Ammon's horn (tissue), 1 donor: ENCODE measurements at places on chromosomes 12 and 14.

DNA sequence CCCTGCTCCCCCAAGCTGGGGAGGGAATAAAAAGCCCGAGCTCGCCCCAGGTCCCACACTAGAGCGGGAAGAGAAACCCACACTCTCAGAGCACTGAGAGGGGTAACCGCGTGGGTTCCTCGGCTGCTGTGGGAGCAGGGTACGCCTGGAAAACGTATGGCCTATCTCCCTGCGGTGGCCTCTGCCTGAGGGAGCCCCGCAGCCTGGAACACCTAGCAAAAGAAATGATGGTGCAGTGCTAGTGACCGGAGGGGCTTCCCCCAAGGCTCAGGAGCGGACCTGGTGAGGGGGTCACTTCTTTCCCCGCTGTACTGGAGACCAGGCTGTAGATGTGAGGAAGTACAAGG lies 2.5 kb upstream of the OR4N2 start:
- no peak for DNase-seq

GRCh38 chr12:17818931-17819330 lies 271.1 kb downstream of the RERGL start:
- DNase-seq = no peak

- DNase-seq = no peak
Observed at GRCh38 chr12:53461059-53461458, 9.2 kb downstream of the PCBP2 start.

DNA sequence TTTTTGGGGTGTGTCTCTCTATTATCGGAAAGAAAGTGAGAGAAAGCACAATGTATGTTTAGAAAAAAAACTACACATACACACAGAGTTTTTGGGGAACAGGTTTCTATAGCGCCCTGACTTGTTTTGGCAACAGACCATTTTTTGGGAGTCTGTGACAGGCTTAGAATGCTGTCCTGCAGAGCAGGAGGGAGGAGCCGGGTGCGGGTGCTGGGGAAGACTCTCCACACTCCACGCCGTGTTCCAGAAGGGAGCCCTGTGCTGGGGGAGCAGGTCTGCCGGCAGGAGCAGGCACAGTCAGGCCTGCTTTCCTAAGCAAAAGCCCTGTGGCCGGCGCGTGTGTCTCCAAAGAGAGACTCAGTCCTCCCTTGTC lies 26.5 kb downstream of the CD9 start:
- DNase-seq = no peak

DNA sequence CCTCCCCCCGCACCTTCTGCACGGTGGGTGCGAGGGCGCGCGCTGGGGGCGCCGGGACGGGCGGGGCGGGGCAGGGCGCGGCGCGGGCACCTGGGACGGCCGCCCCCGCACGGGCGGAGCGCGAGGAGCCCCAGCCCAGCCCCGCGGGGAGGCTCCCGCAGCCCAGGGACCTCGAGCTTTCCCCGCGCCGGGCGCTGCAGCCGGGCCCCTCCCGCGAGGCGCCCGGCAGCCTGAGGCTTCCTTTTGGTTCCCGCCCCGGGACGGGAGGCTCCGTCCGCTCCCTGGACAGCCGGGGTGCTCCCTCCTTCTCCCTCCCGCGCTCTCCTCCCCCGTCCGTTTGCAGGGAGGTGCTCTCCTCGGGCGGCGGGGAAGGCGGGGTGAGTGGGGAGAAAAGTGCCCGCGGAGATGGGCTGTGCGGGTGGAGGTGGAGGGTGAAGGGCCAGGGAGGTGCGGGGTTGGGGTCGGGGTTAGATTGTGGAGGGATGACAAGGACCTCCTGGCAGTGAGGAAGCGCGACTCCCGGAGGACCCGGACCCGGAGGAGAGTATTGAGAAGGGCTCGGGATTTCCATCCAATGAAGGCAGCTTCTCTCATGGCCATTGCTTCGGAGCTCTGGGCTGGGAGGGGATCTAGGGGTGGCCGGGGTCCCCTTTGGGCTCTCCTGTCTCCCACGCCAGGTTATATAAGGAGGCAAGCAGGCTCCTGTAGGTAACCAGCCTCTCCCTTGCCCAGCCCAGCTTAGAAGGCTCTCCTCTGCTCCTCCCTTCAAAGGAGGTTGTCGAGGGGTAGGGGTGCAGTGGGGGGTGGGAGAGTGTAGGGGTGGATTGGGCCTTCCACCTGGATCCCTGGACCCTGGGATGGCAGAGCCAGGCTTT lies 645 bp downstream of the JDP2 start:
- DNase-seq = no peak
